A172 (cell line): ENCODE measurements at places on chromosomes 2 and 18. TPM values are rescaled to one million over a fixed set of nuclear protein-coding genes. Genes with fewer than 3 reads are reported as not detected.

DNA sequence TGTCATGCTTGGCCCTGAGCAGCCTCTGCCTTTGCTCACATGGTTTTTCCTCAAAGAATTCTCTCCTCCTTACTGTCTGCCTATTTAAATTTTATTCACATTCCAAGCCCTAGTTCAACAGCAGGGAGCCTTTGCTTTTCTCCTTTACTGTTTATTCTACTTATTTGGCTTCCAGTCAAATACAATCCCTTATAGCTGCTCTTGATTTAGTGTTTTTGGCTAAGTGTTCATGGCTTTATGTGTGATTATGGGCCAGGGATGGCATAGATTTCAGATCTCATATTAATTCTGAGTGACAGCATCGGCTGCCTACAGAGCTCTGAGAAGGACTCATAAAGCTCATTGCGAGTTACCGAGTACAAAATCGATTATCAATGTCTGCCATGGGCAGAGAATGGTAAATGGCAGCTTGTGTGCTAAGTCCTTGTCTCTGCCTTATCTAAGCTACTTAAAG lies 106.7 kb downstream of the METTL8 start:
- DNase-seq: no peak

Gene STPG4
- total RNA-seq: 0.62 and 4.4 TPM in 2 replicates

Gene GCG
- not detected in 2 replicates for total RNA-seq

DNA sequence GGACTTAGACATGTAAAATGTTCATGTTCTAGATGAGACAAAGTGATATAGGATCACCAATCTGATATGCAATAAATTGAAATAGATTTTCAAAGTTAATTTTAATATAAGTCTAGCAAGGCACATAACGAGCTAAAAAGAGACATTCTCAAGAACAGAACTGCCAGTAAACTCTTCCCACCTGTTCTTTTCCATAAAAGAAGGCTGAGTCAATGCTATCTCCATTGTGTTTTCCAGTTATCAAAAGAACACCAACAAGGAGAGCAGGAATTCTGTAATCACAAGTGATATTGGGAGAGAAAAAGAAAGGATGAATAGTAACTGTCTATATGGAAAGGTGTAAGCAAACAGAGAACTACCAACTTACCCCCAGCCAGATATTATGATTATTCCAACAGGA lies 25.6 kb downstream of the GPR155 start:
- no peak for DNase-seq

Gene ARHGEF4
- total RNA-seq: 6.6 and 12.2 TPM in 2 replicates

Gene UGT1A7
- not detected in 2 replicates for total RNA-seq

Gene KCMF1
- total RNA-seq: 106 and 118 TPM in 2 replicates

Gene METTL8
- total RNA-seq: 52.6 and 79.1 TPM in 2 replicates

DNA sequence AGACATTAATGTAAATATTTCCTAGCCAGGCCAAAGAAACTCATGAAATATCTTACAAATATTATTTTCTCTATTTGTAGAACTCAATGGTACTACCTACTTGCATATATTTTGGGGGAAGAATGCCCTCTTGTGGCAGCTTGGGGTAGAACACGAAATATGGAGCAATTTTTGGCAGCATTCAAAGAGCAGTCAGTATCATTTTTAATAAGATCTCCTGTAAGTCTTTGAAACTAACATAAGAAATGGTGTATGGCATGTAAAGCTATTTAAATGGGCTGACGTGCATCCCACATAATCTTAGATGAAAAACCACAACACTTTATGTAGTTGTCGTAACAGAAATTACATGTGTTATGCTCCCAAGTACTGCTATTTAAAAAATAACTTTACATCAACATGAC lies 62.3 kb upstream of the CCDC195 start:
- peak; percentile 45 for DNase-seq

DNA sequence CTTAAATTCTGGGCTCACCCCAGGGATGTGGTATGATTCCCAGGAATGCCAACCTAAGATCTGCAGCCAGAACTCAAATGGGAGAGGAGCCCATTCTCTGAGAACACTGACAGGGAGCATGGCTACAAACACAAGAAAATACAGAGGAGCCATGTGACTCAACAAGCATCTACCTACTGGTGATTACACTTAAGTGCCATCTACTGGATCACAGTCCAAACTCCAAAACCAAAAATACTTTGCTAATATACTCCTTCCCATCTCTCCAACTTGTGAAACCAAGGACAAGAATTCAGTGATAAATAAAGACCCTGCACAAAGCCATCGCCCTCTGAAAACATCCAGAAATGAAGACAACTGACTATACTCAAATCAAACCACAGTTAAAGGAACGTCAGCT lies 116.9 kb downstream of the NR4A2 start:
- no peak for DNase-seq

DNA sequence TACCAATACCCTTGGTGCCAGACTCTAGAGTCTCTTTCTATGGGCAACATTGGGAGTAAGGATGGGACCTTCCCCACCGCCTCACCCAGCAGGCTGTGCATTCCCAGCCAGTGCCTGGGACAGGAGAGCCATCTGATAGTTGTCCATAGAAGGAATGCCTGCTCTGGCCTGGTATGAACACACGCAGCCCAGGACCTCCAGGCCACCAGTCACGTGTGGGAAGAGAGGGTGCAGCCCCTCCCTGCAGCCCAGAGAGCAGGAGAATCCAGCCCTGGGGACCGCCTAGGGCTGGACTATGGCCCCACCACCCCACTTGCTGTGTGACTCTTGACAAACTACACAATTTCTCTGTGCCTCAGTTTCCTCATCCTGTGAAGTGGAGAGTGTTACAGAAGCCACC lies 52.5 kb upstream of the ID2 start:
- no peak for DNase-seq
